ENCODE measurements at places on chromosomes 16 and 17.

DNA sequence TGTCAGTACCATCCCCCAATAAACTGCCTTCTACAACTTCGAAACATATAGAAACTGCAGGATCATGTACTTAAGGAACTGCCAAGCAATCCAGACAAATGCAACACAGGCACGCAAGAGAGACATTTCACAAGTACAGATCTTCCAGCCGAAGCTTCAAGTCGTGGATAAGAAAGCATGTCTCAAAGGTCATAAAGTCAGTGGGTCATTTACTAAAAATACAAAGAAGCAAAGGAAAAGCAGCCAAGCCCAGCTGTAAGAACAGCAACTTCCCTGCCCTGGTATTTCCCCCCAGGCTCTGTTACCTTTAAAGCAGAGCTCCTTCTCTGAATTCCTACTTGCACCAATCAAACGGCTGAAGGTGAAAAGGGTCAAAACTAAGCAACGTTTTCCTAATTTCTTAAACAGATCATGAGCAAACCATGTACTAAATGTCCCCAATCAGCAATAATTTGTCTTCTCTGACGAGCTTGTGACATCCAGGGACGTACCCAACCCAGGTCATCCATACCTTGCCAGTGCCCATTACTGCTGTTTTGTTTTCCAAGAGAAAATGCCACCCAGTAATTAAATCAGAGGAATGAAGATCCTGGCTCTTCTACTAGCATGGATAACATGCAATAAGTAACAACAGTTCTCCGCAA, 1.7 kb downstream of the AKTIP start:
- DNase-seq, result no peak

DNA sequence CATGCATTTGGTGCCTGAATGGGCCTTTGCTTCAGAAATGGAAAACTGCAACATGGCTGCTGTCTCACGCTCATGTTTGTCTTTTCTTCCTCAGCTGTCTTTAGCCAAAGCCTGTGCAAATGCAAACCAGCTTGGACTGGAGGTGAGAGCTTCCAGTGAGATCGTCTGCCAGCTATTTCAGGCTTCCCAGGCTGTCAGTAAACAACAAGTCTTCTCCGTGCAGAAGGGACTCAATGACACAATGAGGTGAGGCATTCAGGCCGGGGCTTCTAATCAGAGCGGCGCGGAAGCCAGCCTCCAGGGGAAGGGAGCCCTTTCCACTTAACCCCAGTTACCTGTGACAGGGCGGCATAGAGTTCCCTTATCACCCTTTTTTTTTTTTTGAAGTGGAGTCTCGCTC, 14.3 kb downstream of the CCNF start:
- no peak for DNase-seq

- no peak for DNase-seq
These were observed 20.3 kb downstream of the FBRS start for GRCh38 chr16:30678586-30678970.

GRCh38 chr16:64089697-64090096, 1032.2 kb downstream of the CDH11 start:
- DNase-seq, result no peak

DNA sequence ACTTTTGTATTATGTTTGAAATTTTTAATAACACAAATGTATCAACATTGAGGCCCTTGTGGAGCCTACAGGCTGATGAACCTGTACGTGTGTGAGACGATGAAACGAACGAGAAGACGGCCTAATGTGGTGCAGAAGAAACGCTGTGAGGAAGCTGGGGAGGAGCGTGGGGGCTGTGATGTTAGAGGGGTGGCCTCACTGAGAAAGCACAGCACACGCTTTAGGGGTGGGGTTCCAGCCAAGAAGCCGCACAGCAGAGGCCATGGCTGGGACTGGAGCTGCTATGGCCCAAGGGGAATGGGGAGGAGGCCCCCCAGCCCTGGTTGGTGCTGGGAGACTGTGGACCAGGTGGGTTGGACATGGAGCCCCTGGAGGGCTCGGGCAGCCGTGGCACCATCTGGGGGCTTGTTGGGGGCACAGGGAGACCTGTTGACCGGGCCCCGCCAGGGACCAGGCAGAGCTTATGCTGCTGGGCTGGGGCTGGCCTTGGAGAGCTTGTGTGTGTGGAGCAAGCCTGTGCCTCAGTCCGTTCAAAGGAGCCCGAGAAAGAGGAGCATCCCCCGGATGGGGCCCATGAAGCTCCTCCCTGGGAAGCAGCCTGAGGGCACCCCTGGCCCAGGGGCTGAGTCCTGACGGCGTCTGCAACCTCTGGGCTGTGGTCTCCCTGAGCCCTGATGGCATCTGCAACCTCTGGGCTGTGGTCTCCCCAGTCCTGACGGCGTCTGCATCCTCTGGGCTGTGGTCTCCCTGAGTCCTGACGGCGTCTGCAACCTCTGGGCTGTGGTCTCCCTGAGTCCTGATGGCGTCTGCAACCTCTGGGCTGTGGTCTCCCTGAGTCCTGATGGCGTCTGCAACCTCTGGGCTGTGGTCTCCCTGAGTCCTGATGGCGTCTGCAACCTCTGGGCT, 44.7 kb downstream of the METRNL start:
- no peak for DNase-seq

DNA sequence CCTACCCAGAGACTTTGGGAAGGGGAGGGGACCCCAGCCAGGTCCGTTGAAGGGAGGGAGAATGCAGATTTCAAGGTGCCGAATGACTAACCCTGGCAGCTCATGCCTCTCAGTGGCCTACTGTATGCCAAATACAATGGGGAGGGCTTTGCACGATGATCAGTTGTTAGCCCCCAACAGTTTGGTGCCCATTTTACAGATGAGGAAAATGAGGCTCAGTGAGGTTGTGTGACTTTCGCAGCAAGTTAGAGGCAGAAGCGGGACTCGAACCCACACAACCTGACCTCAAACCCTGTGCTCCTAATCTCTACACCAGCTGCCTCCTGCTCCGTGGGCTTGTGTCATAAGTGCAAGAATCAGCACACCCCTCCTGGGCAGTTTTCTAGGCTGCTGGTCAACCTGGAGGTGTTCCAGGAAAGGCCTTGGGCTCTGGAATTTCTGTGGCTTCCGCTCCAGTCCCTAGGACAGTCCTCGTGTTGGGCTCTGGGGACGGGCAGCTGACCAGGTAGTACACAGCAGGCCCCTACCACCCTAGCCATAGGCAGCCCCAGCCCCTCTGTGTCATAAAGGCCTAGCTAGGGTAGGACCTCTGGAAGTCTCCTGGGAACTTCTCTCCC, 11.9 kb upstream of the NAGPA start:
- DNase-seq, result no peak

DNA sequence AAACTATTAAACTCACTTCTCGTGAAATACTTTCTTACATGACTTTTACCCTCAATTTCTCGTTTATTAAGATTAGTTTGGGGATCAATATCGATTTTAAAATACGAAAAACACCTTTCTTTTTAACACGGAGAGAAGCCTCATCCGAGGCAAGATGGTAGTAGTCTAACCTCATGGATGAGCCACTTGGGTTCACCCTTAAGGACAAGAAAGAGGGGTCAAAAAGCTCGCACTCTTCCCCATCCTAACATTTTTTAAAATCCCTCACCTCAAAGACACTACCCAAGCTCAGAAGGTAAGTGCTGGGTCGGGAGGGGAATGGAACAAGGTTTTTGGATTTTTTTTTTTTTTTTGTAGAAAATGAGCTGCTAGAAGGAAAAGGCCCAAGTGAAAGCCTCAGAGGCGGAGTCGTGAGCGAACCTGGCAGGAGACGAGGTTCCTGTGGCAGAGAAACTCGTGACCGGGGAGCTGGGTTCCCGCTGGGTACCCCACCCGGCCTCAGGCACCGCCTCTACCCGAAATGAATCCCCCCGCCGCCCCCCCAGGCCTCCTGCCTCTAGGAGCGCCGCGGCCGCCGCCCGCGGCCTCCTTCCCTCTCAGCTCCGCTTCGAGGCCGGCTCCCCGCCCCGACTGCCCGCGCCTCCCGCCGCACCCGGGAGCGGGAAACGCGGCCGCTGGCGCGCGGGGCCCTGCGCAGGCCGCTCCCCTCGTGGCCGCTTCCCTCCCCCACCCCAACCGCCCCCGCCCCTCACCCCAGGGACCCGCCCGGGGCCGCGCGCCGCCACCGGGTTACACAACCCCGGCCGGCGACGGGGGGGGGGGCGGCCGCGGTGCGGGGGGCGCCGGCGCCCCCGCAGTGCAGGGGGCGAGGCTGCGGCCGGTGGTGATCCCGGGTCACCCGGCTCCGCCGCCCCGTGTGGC, 1.6 kb downstream of the NUFIP2 start:
- DNase-seq, result peak; percentile 36

DNA sequence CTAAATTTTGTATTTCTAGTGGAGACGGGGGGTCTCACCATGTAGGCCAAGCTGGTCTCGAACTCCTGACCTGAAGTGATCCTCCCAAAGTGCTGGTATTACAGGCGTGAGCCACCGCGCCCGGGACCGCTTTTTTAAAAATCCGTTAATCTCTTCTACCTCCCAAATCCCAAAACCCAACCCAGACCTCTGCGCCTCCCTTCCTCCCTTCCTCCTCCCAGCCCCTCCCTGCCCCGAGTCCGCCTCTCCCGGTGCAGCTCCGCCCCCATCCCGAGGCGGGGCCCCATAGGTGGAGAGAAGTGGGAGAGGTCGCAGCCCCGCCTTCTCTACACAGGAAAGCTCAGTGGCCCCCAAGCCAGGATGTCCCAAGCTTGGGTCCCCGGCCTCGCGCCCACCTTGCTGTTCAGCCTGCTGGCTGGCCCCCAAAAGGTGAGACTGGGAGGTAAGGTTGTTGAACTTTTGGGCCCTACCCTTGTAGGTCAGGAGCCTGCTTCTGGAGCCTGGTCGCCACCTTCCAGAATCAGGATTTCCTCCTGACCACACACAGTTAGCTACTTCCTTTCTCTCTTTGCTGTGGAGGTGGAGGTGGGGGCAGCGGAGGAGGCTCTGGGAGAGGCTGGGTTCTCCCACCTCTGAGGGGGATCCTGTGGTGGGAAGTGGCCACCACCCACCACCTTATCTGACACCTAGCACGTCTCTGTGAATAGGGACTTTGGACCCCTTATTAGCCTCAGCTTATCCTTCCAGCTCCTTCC, at the start of gene TMEM92:
TMEM92 (plus strand) TSS at position 325 of the 755 bp plus-strand sequence; CDS start at position 361, 36 bp downstream.
- DNase-seq, result no peak

DNA sequence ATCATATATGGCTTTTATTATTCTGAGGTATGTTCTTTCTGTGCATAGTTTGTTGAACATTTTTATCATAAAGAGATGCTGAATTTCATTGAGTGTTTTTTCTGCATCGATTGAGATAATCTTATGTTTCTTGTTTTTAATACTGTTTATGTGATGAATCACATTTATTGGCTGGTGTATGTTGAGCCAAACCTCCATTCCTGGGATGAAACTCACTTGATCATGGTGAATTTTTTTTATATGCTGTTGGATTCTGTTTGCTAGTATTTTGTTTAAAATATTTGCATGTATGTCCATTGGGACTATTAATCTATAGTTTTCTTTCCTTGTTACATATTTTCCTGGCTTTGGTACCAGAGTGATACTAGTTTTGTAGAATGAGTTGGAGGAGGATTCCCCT, 500.2 kb downstream of the CDH11 start:
- DNase-seq, result no peak

- no peak for DNase-seq
These were observed 868 bp downstream of the MED13 start for GRCh38 chr17:62064029-62064790.

GRCh38 chr17:41592601-41593305, 6.1 kb upstream of the KRT14 start:
- no peak for DNase-seq

DNA sequence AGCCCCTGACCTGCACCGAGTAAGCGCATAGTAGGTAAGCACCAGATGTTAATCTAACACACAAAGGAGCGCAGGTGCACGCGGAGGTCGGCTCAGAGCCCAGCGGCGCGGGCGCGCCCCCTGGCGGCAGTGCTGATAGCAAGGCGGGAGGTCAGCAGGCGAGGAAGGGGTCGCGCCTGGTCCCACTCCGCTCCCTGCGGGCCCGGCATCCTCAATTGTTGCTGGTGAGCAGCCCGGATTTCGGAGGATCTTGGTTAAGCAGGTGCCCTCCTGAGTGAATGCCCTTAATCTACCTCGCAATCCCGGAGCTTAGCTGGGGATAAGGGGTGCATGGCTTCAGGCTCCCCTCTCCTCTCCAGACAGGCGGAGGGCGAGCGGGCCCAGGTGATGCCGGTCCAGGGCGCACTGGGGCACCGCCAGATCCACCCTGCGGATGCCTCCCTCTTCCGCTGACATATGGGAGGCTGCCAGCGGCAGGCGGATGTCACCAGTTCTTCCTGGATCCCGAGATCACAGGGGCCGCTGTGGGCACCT, 4.0 kb upstream of the WNT3 start:
- DNase-seq, result peak; percentile 23

- DNase-seq, result no peak
These were observed 43.2 kb downstream of the PIMREG start for GRCh38 chr17:6487251-6488007.

DNA sequence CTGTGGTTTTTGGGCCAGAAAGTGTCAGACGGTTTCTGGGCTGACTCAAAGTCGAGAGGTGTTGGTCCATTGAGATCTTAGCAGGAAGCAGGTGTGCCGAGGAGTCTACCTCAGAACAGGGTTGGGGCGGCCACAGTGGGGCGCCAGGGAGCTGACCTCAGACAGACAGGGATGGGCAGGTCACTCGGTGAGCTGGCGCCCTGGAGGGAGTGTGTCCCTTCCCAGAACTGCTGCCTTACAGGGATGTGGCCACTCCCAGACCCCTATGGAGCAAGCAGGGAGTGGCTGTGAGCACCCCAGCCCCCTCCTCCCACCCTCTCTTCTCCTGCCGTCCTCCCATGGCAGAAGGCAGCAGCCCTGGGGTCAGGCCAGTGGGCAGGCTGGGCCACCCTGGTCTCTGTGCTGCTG, 14.0 kb upstream of the DPEP1 start:
- no peak for DNase-seq

GRCh38 chr17:4811471-4811870, 4.5 kb downstream of the PLD2 start:
- no peak for DNase-seq

DNA sequence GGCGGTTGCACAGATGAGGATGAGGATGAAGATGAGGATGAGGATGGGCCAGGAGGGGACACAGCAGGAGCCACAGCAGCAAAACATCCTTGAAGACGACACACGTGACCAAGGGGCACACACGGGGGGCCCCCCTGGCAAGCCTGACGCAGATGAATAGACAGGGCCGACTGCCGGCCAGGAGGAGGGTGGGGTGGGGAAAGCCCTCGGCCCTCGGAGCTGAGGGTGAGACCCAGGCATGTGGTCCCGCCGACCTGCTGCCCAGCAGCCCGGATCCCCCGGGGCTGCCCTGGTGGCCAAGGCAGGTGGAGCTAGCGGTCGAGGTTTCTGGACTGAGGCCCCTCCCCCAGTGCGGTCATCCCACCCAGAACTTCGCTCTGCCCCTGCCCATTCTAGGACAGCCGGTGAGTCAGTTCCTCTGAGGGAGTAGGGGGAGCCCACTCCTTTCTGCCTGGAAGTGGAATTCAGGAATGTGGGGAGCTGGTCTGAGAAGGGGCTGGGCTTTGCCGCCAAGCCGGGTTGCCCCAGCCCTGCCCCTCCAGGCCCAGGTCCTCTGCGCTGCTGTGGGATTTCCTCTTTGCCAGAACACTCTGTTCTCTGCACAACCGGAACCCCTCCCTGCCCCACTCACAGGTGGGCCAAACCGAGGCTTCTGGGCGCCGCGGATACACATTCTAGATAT, 9.9 kb downstream of the CYGB start:
- no peak for DNase-seq

- DNase-seq, result no peak
These were observed 231.5 kb downstream of the MRTFB start for GRCh38 chr16:14302399-14303181.

- DNase-seq, result no peak
These were observed 16.0 kb upstream of the SBK1 start for GRCh38 chr16:28276301-28276700.

- DNase-seq, result no peak
These were observed 731 bp upstream of the EXOC7 start for GRCh38 chr17:76104140-76104895.

- no peak for DNase-seq
These were observed 25.2 kb downstream of the TK2 start for GRCh38 chr16:66524601-66525164.

GRCh38 chr16:52051414-52052172, 495.4 kb downstream of the TOX3 start:
- DNase-seq, result no peak
